ENCODE measurements at places on chromosomes 3 and 15.
A peak's percentile ranks its signal among the peaks of the same experiment; 100 is the strongest.

- DNase-seq = peak; percentile 27
These were observed 71.3 kb downstream of the DHX36 start for GRCh38 chr3:154252759-154253638.

DNA sequence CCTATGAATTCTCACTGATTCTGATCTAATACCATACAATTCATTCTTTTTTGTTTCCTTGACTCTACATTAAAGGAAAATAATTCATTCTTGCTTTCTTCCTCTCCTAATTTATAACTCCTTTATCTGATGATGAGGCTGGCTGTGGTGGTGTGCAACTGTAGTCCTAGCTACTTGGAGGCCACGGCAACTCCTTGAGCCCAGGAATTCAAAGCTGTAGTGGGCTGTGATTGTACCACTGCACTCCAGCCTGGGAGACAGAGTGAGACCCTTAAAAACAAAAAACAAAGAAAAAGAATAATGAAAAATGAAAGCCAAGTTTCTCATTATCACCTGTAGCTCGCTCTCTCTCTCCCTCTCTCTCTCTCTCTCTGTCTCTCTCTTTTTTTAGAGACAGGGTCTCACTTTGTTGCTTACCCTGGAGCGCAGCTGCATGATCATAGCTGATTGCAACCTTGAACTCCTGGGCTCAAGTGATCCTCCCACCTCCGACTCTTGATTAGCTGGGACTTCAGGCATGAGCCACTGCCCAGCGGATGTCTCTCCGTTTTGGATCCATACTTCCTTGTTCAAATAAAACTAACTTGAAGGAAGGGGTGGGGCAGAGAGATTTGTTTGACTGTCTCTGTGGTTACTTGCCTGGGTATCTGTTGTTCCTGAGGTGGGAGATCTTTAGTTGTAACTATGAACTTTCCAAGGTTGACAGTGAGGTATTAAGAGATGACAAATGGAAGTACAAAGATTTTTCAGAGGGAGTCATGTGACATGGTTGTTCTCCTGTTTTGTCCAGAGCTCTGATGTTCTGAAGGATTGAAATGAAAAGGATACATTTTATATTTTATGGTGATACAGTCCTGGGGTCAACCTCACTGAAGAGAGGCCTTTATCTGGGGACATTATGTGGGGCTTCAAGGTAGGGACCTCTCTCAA lies 46.9 kb downstream of the STARD9 start:
- DNase-seq = no peak

DNA sequence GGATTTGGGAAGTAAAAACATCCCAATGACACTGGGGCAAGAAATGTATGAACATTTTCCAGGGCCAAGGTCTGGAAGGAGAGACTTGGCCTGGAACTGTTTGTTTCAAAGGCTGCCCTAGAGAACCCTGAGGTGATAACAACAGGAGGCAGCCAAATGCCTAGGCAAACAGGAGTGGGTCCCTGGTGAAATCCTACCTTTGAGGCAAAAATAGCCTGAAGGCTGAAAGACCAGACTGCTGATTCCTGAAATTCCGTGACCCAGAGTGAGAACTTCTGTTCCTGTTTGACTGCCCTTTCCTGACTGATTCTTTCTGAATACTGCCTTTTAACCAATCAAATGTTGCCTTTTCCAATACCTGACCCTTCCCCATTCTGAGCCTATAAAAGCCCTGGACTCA lies 196.4 kb downstream of the NSUN3 start:
- no peak for DNase-seq

GRCh38 chr15:62320259-62320658 lies 155.2 kb upstream of the C2CD4B start:
- DNase-seq = no peak

DNA sequence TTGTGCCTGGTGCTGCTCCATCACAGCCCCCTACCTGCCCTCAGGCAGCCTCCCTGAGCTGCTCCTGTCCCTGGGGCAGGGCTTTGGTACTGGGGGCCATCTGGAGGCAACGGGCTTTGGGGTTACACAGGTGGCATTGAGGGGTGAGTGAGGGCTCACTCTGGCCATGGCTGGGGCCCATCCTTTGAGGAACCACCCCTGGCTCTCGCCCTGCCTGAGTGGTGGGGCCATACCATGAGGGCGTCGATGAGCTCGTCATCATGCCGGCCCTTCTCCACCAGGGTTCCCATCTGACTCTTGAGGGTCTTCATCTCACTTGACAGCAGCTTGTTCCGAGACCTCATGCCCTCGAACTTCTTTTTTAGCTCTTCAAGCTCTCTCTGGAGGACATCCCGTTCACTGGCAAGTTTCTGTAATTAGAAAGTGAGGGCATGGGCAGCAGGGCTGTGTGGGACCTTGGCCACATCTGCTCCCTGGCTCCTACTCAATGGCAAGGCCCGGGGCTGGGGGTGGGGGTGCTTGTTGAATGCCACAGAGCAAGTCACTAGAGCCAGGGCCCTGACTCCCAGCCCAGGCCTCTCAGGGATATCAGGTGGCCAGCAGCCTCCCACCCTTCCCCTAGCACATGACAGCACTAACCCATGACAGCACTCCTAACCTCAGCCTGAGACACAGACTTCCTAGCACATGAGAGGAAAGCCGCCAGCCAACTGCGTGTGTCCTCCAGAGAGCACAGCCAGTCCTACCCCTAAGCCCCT lies 33.5 kb downstream of the CCDC13 start:
- no peak for DNase-seq

GRCh38 chr3:88480822-88481221 lies 331.1 kb downstream of the C3orf38 start:
- DNase-seq = no peak

DNA sequence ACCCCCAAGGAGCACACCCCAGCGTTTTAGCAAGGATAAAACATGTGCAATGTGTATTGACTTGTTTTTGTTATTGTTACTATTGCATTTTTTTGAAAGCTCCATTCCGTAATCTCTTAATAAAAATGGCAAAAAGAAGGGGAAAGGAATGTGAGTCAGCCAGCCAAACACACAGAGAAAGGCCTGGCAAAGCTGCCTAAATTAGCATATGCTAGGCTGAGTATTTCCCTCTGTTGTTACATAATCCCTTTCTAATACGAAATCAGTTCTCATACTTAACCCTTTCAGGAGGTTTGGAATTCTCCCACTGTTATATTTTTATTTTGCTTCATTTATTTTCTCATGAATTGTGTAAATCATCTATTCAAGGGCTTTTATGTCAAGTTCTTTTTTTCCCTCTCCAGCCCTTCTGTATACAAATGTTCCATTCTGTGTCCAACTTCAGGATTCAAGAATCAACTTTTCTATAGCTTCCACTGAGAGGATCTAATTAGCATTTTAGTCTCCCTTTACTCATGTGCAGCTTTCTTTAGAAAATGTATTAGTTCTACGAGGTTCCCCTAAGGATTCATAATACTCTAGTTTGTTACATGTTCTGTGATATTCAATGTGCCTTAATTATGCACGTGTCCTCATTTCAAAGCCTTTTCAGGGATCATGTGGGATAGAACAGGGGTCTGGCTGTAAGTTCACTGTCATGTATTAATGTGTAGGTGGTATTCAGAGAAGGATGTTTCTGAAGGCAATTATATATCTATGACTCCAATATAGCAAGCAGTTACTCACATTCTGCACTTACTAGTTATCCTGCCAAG lies 9.2 kb downstream of the CADM2 start:
- no peak for DNase-seq

DNA sequence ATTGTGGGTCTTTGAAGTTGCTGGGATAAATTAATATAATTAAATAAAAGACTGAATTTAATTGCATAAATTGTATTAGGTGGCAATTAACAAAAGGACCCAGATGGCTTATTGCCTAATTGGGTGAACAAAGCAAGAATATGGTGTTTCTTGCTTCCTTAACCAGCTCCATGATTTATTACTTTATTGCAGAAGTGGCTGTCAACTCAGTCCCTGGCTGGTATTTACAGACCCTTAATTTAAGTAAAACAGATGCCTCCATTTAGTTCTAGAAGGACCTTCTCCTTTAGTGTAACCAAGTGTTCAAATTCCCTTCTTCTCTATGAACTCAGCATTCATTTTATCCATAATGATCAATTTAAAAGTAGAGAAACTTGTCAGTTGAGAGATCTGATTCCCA lies 35.1 kb downstream of the DPH3 start:
- no peak for DNase-seq

DNA sequence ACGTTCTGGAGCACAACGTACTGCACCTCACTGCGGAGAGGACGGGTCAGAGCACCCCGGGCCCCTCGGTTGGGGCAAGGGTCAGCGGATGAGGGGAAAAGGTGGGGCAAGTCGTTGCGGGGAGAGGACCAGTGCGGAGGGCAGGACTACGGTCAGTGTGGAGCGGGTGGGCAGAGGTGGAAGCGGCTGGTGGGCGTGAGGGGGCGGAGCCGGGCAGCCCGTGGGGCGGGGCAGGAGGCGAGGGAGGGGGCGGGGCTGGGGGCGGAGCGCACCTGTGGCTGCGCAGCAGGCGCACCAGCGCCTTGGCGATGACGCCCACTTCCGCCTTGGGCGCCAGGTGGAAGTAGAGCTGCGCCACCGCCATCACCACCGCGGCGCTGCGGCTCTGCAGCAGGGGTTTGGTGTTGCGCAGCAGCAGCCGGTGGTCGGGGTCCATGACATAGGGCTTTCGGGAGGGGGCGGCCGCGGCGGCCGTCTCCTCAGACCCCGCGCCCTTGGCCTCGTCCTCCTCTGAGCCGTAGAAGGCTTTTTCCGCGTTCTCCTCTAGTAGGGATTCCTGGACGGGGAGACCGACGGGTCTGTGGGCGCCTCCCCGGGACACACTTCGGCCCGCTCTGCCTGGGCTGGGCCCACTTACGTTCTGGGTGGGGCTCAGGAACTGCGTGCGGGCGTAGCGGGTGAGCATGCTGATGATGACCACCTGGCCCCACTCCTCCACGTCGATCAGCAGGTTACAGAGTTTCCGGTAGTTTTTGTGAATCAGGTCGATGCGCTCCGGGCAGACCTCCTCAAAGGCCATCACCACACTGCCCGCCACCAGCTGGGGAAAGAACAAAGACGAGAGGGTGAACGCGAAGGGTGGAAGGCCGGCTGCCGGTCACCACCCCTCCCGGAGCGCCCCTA lies 29.2 kb downstream of the AP3B2 start:
- peak; percentile 61 for DNase-seq

- no peak for DNase-seq
These were observed 99.0 kb upstream of the LIPC start for GRCh38 chr15:58332676-58333400.

DNA sequence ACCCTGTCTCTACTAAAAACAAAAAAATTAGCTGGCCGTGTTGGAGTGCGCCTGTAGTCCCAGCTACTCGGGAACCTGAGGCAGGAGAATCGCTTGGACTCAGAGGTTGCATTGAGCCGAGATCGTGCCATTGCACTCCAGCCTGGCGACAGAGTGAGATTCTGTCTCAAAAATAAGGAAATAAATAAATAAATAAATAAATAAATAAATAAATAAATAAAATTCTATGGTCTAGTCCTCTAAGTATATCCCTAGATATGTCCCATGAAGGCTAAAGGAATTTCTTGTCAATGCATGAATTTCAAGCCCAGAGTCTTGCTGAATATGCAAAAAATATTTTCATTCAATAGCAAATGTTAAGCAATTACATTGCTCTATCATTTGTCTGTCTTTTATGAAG lies 149.0 kb downstream of the EPHA3 start:
- DNase-seq = no peak

All from stimulated activated CD8-positive, alpha-beta memory T cell treated with anti-CD3 and anti-CD28 coated beads, Interleukin-15, amount 100 ng/mL, for 1 hour (primary cell).